ENCODE measurements at places on chromosomes 1 and 21.

- DNase-seq = no peak
These were observed 27.4 kb upstream of the ZBTB21 start for GRCh38 chr21:42037516-42037915.

GRCh38 chr1:219189952-219190351, 16.3 kb downstream of the LYPLAL1 start:
- no peak for DNase-seq

GRCh38 chr21:16076465-16076864, 346.7 kb downstream of the USP25 start:
- no peak for DNase-seq

DNA sequence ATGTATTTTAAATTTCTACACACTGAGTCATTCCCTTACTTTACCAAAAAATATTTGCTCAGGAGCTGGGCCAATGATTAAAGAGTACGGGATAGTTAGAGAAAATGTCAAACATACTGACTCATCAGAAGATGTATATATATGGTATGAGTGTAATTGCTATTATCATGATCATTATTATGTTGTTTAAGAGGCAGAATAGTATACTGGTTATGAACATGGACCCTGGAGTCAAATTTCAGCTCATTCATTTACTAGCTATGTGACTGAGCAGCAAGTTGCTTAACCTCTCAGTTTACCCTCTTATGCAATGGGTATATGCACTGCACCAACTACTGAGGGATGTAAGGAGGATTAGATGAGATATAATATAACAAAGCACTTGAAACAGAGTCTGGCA, 41.2 kb upstream of the USH2A start:
- DNase-seq = no peak

All from activated naive CD4-positive, alpha-beta T cell treated with anti-CD3 and anti-CD28 coated beads for 36 hours (primary cell).